ENCODE measurements at places on chromosomes 6 and 20.

- no peak for DNase-seq
Observed at GRCh38 chr6:147382945-147383554, 125.4 kb upstream of the SAMD5 start.

DNA sequence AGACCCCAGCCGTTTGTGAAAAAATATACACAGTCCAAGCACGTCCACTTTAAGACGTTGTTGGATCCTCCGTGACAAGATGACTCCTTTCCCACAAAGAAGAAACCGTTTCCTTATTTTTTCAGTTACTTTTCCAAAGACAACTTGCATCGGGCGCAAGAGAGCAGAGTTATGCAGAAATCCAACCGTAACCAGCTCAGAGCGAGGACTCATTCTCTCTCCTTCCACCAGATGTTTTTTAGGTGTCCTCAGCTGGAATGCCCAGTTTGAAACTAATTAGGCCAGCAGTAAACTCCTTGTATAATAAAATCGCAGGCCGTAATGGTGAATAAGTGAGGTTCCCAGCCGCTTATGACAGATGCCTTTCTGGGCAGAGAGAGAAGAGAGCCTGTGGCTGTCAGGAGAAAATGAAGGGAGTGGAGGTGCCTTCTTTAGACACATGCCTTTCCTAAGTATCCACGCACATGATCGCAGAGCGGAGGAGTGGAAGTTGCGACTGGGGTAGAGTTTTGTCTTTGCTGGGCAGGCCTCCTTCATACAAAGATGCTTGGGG lies 2.8 kb downstream of the EYA2 start:
- no peak for DNase-seq

DNA sequence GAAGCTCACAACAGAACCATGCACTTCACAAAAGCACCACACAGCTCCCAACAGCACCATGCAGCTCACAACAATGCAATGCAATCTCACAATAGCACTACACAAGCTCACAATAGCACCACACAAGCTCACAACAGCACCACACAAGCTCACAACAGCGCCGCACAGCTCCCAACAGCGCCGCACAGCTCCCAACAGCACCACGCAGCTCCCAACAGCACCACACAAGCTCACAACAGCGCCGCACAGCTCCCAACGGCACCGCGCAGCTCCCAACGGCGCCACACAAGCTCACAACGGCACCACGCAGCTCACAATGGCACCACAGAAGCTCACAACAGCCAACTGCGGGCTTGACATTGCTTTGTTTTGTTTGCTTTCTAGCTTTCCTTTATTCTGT lies 198.1 kb downstream of the DLL1 start:
- no peak for DNase-seq

GRCh38 chr20:58306421-58307261 lies 2.9 kb upstream of the RAB22A start:
- DNase-seq, result peak; percentile 63

- no peak for DNase-seq
Observed at GRCh38 chr6:162728706-162729105, 932 bp downstream of the PACRG start.

DNA sequence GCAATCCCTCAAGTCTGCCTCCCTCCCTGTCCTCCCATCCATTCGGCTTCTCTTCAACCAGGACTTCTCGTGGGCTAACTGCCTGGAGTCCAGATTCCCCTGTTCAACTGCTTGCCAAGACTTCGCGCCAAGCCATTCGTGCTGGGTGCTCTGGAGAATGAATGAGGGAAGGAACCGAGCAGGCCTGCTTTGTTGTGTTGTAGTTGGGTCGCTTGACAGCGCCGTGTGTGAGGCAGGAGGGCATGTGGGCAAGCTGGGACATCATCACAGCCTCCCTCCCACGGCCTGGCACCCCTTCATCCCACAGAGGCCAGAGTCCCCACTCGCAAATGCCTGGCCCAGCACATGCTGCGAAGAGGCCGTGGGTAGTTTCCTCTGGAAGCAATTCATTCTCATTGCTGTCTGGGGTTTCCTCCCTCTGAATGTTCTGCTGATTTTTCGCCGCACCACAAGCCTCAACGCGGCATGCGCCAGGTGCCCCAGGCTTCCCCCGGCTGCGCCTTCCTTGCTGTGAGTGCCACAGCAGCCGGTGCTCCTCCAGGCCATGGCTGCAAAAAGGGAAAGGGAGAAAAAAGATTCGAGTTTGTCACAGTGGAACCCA lies 336.0 kb downstream of the QKI start:
- DNase-seq, result no peak

GRCh38 chr20:36441416-36441815 lies 99.9 kb upstream of the MYL9 start:
- no peak for DNase-seq

- DNase-seq, result no peak
Observed at GRCh38 chr20:57881466-57882385, 171.9 kb upstream of the PMEPA1 start.

- DNase-seq, result no peak
Observed at GRCh38 chr6:47922391-47922790, 140.6 kb downstream of the OPN5 start.

GRCh38 chr6:166308769-166309589 lies 787 bp upstream of the PRR18 start:
- DNase-seq, result no peak

- no peak for DNase-seq
Observed at GRCh38 chr6:144601221-144601620, 316.1 kb downstream of the UTRN start.

- DNase-seq, result no peak
Observed at GRCh38 chr20:12623870-12624269, 384.9 kb upstream of the SPTLC3 start.

GRCh38 chr20:1302685-1303541 lies 26.0 kb downstream of the SDCBP2 start:
- no peak for DNase-seq

GRCh38 chr20:2707353-2708072 lies 14.9 kb downstream of the EBF4 start:
- no peak for DNase-seq

- no peak for DNase-seq
Observed at GRCh38 chr6:74603322-74604076, 602.4 kb downstream of the COL12A1 start.

- DNase-seq, result no peak
Observed at GRCh38 chr20:8209061-8209460, 77.0 kb downstream of the PLCB1 start.

DNA sequence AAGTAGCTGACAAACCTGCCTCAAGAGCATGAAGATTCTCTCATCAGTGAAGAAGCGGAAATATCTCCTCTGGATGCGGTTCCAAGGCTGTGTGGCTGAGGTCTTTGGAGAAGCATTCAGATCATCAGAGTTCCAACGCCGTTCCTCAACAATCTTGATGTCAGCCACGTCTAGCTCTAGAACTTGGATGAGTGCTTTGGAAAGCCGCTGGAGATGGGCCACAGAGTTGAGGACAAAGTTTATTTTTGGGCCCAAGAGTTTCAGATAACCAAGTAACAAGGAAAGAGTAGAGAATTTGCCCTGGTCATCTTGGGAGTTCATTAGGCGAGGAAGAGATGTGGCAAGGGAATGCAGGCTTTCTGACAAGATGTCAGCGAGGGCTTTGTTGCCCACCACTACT lies 20.9 kb downstream of the TTI1 start:
- DNase-seq, result no peak

- no peak for DNase-seq
Observed at GRCh38 chr6:167127785-167128531, 5.1 kb downstream of the CCR6 start.

- no peak for DNase-seq
Observed at GRCh38 chr6:82086944-82087343, 160.6 kb downstream of the IBTK start.

GRCh38 chr20:3764659-3765058 lies 2.9 kb downstream of the ADISSP start:
- DNase-seq, result no peak

- DNase-seq, result no peak
Observed at GRCh38 chr6:124066269-124066668, 262.6 kb downstream of the NKAIN2 start.

GRCh38 chr6:76351275-76351674 lies 278.8 kb upstream of the IMPG1 start:
- DNase-seq, result no peak

DNA sequence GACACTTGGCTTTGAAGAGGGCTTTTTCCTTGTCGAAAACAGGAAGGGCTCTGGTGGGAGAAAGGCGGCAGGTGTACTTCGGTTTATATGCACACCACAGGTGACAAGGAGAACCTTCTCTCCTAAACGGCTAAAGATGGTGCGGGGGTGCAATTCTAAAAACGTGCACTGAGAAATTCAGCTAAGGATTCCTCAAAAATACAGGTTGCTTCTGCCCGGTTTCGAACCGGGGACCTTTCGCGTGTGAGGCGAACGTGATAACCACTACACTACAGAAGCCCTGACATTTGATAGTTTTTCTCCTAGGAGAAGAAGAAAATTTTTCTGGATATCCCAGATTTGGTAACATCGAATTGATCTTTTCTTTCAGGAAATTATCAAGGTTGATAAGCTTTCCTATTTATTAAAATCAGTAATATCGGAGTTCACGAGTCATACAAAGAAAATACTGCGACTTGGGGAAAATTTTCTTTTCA lies 32.0 kb downstream of the POM121L2 start:
- no peak for DNase-seq

GRCh38 chr6:126797981-126798380 lies 320.5 kb upstream of the RSPO3 start:
- DNase-seq, result no peak

DNA sequence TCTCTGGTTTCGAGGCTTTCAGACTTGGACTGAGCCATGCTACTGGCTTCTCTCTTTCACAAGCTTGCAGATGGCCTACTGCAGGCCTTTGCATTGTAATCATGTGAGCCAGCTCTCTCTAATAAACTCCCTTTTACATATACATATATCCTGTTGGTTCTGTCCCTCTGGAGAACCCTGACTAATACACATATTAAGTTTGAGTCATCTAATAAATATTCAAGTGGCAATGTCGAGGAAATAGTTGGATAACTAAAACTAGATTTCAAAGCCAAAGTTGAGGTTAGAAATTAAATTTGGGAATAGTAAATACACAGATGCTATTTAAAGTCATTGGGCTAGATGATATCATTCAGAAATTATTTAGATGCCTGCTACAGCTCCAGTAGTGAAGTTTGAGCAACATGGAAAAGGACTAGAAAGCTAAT lies 1343.4 kb downstream of the GRIK2 start:
- DNase-seq, result no peak

GRCh38 chr6:96542702-96543101 lies 20.2 kb upstream of the FHL5 start:
- no peak for DNase-seq

DNA sequence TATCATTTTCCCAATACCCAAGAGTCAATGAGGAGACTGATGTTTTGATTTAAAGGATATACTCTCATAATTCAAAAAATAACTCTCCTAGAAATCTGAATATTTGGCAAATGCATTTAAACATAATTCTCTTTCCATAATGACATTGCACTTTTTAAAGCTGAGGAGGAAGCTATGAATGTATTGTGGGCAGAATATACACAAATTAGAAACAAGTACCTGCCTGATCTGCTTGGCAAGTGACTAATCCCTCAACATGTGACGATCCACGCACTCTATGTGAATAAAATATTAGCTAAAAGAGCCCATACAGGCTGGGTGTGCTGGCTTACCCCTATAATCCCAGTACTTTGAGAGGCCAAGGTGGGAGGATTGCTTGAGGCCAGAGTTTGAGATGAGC lies 88.3 kb upstream of the CCDC28A start:
- no peak for DNase-seq

GRCh38 chr6:112253841-112254816 lies at the start of gene LAMA4:
TSS of gene LAMA4 (minus strand) at chr6:112254567. CDS start at chr6:112254150, 417 bp downstream.
- DNase-seq, result no peak

DNA sequence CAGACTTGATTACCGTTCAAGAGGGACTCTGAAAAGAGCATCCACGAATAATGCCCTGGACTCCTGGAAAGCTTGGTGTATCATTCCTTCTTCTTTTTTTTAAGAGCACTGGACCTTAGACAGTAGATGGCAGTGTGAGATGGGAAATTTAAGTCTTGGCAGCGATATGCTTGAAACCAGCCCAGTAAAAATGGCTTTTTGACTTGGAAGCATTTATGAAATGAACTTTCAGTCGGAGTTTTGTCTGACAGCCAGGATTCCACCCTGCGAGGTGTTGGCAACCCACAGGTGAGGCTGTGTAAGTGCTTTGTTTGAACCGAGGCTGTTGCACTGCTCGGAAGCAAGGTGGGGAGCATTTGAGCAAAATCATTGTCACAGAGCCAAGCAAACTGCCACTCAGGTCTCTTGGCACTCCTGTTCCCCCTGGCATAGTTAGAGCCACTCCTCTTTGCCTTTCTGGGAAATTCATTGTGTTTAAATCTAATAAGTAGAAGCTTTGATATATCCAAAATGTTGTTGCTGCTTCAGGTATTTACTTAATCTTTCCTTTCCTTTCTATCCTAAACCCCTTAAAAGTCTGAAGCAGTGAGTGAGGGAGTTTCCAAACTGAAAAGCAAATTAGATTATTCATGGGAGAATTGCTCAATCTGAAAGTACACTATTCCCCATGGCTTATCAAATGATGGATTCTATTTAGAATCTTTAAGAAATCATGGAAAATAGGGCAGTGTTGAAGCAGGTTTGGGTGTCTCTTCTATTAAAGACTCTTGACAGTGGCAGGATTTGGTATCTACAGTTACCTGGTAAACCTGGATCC lies 272.8 kb upstream of the SLC35B3 start:
- DNase-seq, result no peak

DNA sequence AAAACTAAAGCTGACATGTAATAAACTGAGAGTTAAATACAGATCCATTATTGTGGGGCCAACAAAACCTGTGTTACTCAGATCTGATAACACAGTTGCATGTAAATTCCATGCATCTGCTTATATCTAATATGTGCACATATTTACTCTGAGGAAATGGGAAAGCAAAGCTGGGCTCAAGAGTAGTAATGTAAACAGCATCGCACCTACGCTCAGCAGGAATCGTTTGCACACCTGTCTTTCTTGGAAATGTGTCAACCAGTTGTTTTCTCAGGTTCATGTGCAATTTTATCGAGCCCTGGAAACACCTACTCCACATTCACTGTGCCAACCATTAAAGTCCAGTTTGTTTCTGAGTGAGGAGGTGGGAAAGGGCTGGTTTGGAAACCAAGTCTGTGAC lies 80.3 kb upstream of the CNKSR3 start:
- no peak for DNase-seq

DNA sequence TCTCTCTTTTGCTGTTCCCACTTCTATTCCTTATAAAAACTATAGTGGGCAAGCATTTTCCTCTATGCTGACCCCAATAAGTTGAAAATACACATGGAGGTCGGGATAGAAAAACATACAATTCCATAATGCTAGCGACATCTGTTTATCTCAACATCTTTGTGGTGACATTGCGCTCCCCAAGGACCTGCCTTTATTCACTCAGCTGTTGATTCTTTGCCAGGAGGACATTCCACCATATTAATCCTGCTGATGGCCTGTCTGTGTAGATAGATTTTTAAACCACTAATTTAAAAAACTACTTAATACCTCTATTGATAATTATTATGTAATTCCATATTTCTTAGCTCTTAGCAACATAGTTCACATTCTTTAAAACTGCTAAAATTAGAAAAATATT lies 555.3 kb upstream of the MAP3K7 start:
- no peak for DNase-seq

GRCh38 chr6:144769142-144769541 lies 484.0 kb downstream of the UTRN start:
- DNase-seq, result no peak

All from activated CD8-positive, alpha-beta memory T cell treated with anti-CD3 and anti-CD28 coated beads, Interleukin-2, amount 50 U/mL, for 4 hours (primary cell).